SIG-M5 (cell line): ENCODE measurements at places on chromosomes 4 and X.

DNA sequence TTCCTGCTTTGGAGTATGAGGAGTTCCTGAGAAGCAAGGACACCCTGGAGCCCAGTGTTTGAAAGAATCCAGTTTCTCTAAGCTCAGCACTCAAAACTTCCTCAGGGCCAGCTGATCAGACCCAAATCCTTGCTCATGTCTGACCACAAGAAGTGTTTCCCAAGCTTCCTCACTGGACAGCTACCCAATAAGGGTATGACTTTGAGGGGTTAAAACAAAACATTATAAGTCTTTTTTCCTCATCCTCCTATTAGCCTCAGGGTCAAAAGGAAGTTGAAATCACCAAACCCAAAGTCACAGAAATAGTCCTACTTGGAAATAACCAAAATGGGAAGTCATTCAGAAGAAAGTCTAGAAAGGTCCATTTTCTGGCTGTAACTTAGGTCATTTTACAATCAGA lies 13.7 kb downstream of the ZBTB33 start:
- no peak for DNase-seq

DNA sequence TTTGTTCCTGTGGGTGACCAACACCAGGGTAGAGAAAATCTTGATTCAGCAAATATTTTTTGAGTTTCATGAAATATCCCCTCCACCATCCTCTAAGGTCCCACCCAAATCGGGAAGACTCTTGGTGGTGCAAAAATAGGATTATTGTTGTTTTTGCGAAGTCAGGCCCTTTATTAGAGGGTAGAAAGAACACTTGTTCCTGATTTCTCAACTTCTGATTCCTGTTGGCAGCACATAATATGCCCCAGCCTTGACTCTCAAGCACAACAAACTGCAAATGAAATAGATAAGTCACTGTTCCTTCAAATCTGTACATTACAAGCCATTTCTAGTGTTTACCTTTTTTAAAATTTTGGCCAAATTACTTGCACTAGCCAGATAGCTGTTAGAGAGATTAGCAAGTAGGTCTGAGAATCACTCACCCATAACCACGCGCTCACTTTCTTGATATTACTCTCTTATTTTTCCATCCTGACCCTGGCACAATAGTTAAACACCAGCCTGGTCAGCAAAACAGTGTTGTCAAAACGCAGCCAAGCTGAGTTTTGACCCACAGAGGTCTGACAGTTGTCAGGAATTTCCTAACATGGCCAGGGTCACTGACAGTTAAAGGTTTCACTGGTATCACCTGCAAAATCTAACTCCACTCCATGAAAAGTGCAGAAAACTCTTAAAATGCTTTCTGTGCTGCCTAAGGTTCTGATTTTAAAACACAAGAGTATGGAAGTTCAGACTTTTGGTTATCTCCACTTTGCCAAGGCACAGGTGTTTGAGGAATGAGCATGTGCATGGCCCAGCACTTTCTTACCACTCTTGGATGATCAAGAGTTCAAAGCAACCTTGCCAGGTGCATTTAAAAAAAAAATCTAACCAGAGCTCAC lies 69.8 kb downstream of the RBM47 start:
- no peak for DNase-seq

DNA sequence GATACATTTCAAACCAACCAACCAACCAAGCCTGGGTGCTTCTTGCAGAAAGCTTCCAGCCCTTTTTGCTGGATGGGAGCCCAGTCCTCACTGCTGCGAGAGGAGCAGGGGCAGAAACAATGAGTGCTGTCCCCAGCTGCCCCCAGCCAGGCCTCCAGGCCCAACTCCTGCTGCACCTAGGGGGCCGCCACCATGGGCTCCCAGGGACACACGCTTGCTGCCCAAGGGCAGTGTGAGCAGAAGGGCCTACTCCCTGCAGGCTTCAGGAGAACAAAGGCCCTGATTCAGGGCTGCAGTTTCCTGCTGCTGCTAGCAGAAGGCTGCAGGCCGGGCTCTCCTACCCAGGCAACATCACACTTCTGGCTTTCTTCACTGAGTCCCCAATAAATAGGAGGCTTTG lies 37.7 kb upstream of the ENPP6 start:
- no peak for DNase-seq

- no peak for DNase-seq
These were observed 131.8 kb upstream of the NKX1-1 start for GRCh38 chr4:1538096-1538410.

DNA sequence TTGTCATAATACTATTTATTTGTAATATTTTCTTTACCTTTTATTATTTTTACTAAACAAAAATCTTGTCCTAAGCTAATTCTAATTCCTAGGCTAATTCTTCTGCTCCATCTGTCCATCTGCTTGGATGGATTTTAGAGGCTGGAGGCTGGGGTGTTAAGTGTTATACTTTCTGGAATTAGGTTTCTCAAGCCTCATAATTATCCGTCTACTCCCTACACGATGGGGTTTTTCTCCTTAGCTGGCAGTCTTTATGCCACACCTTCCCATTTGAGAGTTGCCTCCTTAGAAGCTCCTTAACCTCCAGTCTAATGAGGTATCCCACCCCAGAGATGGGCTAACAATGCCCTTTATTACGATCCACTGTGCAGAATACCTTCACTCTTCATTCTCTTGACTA lies 37.6 kb upstream of the LGI2 start:
- DNase-seq, result no peak

DNA sequence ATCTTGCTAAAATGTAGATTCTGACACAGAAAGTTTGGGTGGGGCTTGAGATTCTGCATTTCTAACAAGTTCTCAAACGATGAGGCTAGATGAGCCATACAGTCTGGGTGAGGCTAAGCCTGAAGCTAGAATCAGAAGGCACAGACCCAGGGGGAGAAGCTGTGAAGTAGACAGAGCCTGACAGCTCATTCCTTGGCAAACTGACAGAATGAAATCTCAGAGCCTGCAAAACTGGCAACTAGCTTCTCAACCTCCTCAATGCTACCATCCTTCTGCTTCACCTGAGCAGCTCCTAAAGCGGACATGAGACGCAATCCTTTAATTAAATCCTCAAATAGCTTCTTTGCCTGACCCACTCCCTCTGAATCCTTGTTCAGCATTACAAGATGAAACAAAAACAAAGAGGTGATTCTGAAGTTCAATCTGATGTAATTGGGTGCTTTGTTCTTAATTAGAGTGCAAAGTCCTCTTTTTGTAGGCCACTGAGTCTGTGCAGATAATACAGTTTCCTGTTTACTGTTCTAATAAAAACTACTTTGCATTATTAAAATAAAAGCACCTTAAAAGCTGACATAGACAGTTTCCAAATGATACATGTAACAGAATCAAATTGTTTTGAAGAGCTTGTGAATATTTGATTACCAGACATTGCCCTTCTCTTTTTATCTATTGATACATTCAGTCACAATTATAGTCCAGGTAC lies 71.0 kb upstream of the BMP2K start:
- DNase-seq, result no peak

- no peak for DNase-seq
These were observed 103.9 kb downstream of the GLUD2 start for GRCh38 chrX:121151293-121151692.

- DNase-seq, result no peak
These were observed 717.1 kb upstream of the HS3ST1 start for GRCh38 chr4:12145768-12146167.

- DNase-seq, result no peak
These were observed 24.2 kb upstream of the ARHGEF9 start for GRCh38 chrX:63809173-63809572.

- DNase-seq, result no peak
These were observed 42.7 kb downstream of the CNOT6L start for GRCh38 chr4:77776182-77777134.

DNA sequence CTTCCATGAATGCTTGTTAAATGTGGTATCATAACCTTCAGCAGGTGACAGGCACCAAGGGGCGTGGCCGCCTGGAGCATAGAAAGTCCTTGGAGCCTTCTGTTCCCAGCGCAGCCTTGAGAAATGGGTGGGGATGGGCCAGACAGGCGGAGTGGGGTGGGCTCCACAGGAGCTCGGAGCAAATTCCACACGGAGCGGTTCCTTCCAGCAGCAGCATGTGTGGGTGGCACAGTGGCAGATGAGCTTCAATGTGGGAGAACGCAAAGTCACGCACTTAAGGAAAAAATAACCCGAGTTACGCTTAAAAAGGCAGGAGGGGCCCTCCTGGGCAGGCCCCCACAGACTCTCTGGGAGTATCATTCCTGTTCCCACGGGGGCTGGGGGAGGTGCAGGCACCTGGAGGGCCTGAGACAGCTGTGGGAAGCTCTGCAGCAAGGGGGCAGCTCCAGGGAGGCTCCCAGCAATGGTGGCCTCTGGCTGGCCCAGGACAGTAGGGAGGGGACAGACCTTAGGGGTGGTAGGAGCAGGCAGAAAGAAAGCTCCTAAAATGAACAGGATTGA lies 15.3 kb downstream of the TMEM271 start:
- no peak for DNase-seq

DNA sequence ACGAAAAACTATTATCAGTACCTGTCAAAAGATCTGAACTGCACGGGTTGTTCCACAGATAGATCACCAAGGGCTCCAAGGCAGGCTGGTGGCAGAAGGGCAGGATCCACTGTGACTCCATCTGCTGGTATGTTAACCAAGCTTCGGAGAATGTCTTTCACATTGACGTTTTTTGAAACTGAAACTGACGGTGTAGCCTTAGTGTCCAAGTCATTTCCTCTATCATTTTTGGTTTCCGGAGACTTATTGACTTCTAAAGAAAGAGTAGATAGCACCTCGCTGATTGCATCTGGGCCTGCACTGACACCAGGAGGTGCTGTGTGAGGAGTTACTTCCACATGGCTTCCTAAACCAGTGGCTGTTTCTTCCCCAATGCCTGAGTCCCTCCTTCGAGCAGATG lies 186.9 kb downstream of the LRBA start:
- DNase-seq, result no peak

- no peak for DNase-seq
These were observed 6.3 kb upstream of the AP1S2 start for GRCh38 chrX:15860921-15861320.

- no peak for DNase-seq
These were observed 207.9 kb upstream of the FAT1 start for GRCh38 chr4:186931519-186931918.

DNA sequence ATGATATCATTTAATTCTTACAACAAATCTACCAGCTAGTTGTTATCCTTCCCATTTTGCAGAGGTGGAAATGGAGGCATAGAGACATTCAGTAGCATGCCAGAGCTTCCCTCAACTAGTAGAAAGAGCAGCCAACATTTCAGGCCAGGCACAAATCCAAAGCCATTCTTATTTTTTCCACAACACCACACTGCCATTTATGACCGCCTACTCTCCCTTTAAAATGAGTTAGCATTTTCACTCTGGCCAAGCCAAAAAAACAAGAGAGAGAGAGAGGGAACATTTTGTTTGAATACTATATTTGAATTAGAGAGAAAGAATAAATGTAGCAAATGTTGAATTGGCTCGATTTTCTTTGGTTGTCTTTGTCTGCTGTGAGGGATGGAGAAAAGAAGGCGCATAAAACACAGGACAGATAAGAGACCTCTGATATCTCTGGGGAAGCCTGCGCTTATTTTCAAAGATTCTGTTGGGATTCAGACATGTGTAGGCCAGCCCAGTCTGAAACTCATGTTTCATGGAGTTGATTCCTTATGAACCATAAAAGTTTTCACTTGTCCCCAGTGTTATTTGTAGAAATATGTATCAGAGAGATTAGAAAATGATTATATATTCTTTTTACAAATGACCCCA lies 265.7 kb downstream of the RAB28 start:
- DNase-seq, result no peak

DNA sequence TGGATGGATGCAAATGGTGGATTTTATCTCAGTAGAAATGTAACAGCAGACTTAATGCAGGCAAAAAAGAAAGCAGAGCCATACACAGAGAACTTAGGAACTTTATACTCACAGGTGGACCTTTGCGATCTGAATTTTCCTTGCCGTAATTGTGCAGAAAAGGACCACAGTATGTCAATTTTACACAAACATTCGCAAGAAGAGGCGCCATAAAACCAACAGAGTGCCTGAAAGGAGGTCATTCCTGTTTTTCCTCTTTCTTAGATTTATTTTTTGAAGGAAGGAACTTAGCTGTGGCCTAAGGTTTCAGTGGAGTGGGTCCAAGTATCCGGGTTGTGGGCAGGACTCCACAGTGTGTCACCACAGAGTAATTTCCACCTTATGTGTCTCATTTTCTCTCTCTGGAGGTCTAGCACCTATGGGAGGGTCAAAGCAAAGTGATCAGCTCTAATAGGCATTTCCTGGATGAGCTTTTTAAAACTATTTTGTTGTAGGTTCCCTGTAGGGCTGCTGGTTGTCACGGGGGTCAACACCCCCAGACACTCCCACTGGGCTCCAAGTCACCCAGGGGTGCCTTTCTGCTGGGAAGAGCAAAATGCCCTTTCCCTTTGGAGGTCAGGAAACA lies 24.7 kb upstream of the PBDC1 start:
- no peak for DNase-seq

GRCh38 chr4:45954276-45954675 lies 169.6 kb downstream of the GABRG1 start:
- DNase-seq, result no peak

DNA sequence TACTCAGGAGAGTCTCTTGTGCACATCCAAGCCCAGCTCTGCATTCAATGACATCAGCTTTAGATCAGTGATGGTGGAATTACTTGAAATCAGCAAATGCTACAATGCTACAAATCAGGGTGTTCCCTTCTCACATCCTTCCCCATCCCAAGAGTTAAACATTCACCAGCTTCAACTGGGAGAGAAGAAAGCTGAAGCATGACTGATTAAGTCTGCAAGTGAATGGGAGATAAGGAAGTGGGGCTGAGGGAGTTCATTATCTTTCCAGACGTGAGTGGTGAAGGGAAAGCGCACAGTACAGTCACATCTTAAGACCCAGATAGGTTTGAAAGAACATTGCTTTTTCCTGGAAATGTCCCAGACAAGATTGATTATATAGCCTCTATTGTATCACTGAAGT lies 26.2 kb upstream of the MAP9 start:
- DNase-seq, result no peak

- DNase-seq, result no peak
These were observed at the start of gene PLP1 for GRCh38 chrX:103776546-103776945. Gene PLP1, plus strand, starts transcription at chrX:103776840. Its CDS starts 156 bp downstream, at chrX:103776996.

DNA sequence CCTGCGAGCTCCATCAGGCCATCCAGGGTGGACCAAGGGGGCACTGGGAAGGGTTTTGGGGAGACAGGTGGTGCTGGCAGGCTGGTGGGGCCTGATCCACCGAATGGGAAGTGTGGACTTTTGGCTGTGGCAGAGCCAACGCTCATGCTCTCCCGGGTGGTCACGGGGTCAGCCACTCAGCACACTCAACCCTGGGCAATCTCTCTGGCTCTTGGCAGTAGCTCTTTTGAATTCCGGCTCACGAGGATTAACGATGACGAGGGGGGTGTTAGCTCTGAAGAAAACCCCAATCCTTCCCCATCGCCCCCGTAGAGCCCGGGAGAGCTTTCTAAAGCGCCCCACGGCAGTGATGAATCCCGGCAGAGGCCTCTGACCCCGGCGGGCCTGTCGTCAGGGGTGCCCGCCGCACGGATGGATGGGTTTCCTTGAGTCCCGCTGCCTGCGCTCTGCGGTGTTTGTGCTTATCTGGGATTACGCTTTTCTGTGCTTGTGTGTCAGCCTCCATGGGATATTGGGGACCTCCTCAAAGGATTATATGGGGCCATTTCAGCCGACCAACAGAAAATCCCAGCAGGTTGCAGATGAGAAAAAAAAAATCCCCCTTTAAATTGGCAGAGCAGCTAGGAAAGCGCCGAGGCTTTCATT lies 156.8 kb upstream of the PSAPL1 start:
- no peak for DNase-seq
